Lower leg skin (tissue), 4 donors: ENCODE measurements at places on chromosomes 2 and 18. TPM values are rescaled to one million over a fixed set of nuclear protein-coding genes. Genes with fewer than 3 reads are reported as not detected.
A peak's percentile ranks its signal among the peaks of the same experiment; 100 is the strongest.

DNA sequence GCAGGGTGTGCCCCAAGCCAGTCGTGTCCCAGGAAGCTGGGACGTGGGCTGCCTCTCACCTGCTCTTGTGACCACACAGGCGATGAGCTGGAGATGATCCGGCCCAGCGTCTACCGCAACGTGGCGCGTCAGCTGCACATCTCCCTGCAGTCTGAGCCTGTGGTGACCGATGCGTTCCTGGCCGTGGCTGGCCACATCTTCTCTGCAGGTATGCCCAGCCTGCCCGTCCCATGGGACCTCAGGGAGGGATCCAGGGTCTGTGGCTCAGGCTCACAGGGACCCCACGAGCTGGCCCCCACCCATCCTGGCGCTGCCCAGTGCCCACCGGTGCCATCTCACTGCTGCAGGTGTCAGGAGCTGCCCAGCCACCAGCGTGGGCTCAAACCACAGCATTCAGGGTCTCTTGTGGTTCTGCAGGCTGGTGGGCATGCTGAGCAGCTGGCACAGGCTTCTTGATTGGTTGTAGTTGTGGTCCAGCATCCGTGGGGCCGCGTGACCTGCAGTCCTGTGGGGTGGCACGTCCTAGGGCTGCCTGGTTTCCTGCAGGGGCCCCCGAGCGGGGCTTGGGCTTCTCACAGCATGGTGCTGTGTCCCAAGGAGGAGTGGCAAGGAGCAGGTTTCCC, 3.8 kb downstream of the BOK start:
- DNase-seq = no peak

GRCh38 chr2:36294316-36294721, 61.3 kb upstream of the CRIM1 start:
- DNase-seq = no peak

GRCh38 chr18:56493531-56493930, 144.9 kb downstream of the TXNL1 start:
- DNase-seq = no peak

DNA sequence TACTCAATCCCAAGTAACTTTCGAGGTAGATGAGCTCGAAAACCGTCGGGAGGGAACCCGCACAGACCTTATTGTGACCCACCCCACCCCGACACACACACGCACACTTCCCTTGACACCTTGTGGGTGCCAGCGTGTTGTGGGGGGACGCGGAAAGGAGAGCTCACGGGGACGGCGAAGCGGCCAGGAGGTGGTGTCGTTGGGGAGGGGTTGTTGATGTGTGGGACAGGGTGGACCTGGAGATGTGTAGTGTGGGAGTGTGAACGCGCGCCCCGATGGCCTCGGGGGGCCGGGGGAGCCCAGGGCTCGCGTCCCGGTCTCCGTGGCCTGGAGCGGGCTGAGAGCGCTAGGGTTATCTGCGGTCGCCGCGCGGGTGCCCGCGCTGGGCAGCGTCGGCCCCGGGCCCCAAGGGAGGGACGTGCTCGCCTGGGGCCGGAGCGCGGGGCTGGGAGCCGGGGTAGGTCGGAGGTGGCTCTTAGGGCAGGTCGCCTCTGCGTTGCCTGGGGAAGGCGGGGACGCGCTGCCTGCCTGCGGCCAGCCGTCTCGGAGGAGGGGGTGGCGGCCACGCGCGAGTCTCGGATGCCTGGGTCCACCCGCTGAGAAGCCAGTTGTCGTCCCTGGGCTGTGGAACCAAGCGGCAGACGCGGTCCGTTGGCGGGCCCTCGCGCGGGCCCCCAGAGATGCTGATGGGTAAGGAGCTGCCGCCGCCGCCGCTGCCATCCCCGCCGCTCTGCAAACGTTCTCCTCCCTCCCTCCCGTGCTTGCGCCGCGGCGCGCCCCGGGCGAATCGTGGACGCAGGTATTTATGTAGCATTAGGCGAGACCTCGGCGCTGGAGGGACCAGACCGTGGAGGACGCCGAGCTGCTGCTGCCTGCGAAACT, 1.6 kb downstream of the KLHL29 start:
- DNase-seq = no peak

GPBAR1 gene
- 0.34 TPM for total RNA-seq

DNA sequence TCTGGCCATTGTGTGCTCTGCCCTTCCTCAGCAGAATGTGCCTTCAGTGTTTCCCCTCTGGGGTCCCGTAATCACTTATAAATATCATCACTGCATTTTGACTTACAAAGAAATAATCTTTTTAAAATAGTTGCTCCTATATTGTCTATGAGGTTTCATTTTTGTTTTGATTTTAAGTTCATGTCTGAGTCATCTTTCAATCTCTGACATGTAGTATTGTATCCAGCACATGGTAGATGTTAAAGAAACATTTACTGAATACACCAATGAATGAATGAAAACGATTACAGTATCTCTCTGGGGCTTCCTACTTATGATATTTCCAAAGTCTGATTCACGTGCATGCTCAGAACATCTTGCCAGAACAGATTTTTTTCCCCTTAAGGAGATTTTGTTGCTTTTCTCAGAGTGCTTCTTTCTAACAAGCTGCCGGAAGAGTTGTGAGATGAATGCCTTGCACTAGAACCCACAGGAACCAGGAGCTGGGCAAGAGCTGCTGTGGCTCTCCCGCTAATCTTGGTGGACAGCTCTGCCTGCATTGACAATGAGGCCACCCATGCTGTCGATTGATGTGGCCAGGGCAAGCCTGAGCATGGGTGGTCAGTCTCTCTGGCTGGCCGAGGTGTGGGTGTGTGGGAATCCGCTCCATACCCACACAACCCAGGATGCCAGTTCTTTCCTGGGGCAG, 199.4 kb downstream of the CYRIA start:
- no peak for DNase-seq

DNA sequence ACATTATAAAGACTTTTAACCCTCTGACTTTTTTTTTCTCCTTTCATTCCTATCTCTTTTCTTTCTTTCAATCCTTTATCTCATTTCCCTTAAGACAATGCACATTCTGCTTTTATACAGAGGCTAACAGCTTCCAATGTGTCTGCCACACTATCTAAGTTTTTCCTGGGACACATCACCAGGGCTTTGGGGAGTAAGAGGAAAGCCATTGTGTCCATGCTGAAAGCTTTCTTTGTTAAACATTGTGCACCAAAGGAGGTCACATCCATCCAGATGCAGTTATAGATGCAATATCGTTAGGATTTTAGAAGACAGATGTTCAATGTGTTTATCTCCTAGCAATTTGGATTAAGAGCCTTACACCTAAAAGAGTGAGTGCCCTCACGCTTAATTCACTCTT, 534.1 kb downstream of the CNTNAP5 start:
- no peak for DNase-seq

- no peak for DNase-seq
These were observed 4.2 kb downstream of the SP9 start for GRCh38 chr2:174338671-174339560.

DNA sequence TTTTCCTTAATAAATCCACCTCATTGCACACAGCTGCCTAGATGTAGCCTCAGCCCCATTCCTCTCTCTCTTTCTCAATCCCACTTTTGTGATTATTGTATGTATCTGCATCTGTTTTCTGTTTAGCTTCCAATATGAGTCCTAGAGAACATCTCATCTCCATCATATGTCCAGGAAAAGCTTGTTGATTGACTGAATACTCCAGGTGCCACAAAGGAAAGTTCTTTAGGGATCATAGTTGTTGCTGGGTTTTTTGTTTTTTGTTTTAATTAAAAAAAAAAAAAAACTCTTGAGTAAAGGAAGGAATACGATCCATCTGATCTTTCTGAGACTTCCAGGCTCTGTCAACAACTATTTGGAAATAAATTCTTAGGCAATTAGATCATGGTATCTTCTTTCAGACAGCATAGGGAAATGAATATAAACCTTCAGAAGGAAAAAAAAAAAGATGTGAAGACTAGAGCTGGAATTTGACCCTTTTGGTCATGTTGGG, 42.5 kb downstream of the KIAA2012 start:
- DNase-seq = no peak

- no peak for DNase-seq
These were observed 6.9 kb upstream of the GPR155 start for GRCh38 chr2:174493549-174494331.

SLC19A3 gene
- 3.7 TPM for total RNA-seq

- no peak for DNase-seq
These were observed 423.6 kb upstream of the TNP1 start for GRCh38 chr2:217283460-217283859.

- DNase-seq = no peak
These were observed 47.6 kb downstream of the DIS3L2 start for GRCh38 chr2:232008907-232009638.

GRCh38 chr18:45402485-45403056, 212.7 kb upstream of the SLC14A2 start:
- no peak for DNase-seq

FAP gene
- total RNA-seq = 2.8 TPM

HOXD3 gene
- total RNA-seq = 3.1 TPM

IL1RL2 gene
- 20.6 TPM for total RNA-seq

B3GNT7 gene
- total RNA-seq = 1.2 TPM

- DNase-seq = no peak
These were observed 108.4 kb upstream of the BZW1 start for GRCh38 chr2:200703127-200703925.

- no peak for DNase-seq
These were observed 20.1 kb upstream of the ACMSD start for GRCh38 chr2:134818321-134818720.

DNA sequence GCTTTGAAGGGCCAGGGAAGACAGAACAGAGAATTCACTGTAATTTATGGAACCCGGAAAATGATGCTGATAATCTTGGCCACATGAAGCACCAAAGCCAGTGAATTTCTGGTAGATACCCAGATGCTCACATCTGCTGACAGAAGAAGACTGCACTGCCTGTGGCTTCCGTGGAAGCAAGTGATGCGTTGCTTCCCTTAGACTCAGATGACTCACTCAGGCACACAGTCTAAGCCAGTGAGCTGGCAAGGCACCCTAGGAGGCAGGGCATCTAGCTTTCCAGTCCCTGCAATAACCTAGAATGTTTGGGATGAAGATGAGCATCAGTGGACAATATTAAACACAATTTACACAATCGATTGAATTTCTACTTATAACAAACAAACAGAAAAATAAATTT, 284.7 kb downstream of the CMPK2 start:
- no peak for DNase-seq

- DNase-seq = peak; percentile 70
These were observed 122.6 kb downstream of the CTIF start for GRCh38 chr18:48661421-48661820.

- DNase-seq = no peak
These were observed 238.6 kb downstream of the C1D start for GRCh38 chr2:67824186-67824585.

- DNase-seq = no peak
These were observed 359.3 kb downstream of the CMPK2 start for GRCh38 chr2:6506361-6506794.

RAX gene
- not detected for total RNA-seq

- peak; percentile 53 for DNase-seq
These were observed 242.1 kb downstream of the ALPK2 start for GRCh38 chr18:58386780-58387179.

CDH7 gene
- not detected for total RNA-seq

NDC80 gene
- total RNA-seq = 0.29 TPM

NBEAL1 gene
- 26.5 TPM for total RNA-seq

DNA sequence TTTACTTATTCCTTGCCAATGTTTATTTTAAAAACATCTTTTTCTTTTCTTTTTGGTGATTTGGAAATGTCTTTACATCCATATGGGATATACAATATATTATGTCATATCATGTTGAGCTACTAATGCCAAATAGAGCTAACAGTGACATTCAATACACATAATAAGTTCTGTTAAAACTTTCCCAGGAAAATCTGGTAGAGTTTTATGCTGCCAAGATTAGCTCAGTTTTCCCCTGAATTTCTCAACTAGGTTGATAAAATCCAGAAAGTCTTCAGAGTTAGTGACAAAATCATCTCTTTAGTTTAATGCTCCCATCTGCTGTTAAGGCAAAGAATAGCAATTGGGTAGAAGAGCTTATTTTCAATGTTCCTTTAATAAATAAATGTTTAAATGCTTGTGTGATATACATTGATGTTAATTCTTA, 9.9 kb downstream of the COL3A1 start:
- DNase-seq = no peak

DNA sequence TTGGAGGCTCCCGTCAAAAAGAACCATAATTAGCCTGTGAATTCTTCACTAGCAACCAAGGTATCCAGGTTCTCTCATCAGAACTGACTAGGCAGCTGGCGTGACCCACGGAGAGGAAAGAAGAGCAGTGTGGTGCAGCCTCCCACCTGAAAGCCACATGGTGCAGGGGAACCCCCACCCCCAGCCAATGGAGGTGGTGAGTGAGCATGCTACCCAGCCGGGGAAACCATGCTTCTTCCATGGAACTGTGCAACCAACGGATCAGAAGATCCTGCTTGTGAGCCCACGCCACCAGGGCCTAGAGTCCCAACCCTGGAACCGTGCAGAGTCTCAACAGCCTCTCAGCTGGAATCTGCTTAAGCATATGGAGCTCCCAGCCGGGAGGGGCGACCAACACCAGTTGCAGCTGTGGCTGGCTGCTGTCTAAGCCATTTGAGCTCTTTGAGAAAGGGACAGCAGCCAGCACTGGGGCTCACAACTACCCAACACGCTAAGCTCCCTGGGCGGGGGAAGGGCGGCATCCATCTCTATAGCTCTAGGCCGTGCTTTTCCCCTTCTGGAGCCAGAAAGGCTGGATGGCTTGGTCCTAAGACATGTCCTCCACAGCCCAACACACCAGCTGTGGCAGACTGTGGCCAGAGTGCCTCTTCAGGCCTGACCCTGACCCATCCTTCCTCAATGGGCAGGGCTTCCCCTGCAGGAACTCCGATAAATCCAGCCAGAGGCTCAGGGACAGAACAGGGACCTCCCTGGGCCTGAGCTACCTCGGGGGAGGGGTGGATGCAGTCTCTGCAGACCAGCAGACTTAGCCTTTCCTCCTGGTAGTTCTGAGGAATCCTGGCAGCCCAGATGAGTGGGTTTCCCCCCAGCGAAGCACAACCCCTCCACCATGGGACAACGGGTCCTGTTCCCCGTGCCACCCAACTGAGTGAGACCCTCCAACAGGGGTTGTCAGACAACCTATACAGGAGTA, 151.4 kb upstream of the NXPH2 start:
- no peak for DNase-seq
